ENCODE measurements at places on chromosomes 3 and 15. TPM values are rescaled to one million over a fixed set of nuclear protein-coding genes. Genes with fewer than 3 reads are reported as not detected.

P2RY1 gene
- 16.9 TPM for total RNA-seq

TUSC7 gene
- not detected for total RNA-seq

TRIM42 gene
- not detected for total RNA-seq

P3H2 gene
- total RNA-seq = 33.1 TPM

MAPK6 gene
- total RNA-seq = 48.3 TPM

DZIP1L gene
- total RNA-seq = 24.7 TPM

FBN1 gene
- 411 TPM for total RNA-seq

SOX2 gene
- total RNA-seq = 10.4 TPM

MRPL47 gene
- 29.6 TPM for total RNA-seq

CKMT1B gene
- total RNA-seq = 4.3 TPM

CCR1 gene
- total RNA-seq = 1.2 TPM

MUSTN1 gene
- total RNA-seq = 45.2 TPM

CHRNA3 gene
- total RNA-seq = 0.82 TPM

TRAIP gene
- 1.6 TPM for total RNA-seq

NLGN1 gene
- 12.6 TPM for total RNA-seq

CLRN1 gene
- 0.31 TPM for total RNA-seq

COLQ gene
- total RNA-seq = 12.1 TPM

TMEM108 gene
- total RNA-seq = 4.6 TPM

WNT5A gene
- 45.7 TPM for total RNA-seq

TYRO3 gene
- 12.9 TPM for total RNA-seq

RBSN gene
- 44.6 TPM for total RNA-seq

LRRC31 gene
- total RNA-seq = not detected

ADCY5 gene
- 11.1 TPM for total RNA-seq

LRRIQ4 gene
- not detected for total RNA-seq

KIAA1143 gene
- total RNA-seq = 31.8 TPM

TTLL13 gene
- total RNA-seq = not detected

SENP8 gene
- 4.7 TPM for total RNA-seq

GPR62 gene
- total RNA-seq = 0.41 TPM

EIF4E3 gene
- 15.3 TPM for total RNA-seq

ISLR gene
- 119 TPM for total RNA-seq

KY gene
- 222 TPM for total RNA-seq

CD200 gene
- total RNA-seq = 10.2 TPM

DAPK2 gene
- total RNA-seq = 14.6 TPM

SLITRK3 gene
- 0.51 TPM for total RNA-seq

NIPA2 gene
- total RNA-seq = 67.1 TPM

PLSCR5 gene
- total RNA-seq = not detected

LMCD1 gene
- total RNA-seq = 321 TPM

SLC28A2 gene
- 0.10 TPM for total RNA-seq

CHRD gene
- 33.5 TPM for total RNA-seq

GOLGA6L7 gene
- not detected for total RNA-seq

PAK6 gene
- 2.5 TPM for total RNA-seq

SERPINI2 gene
- total RNA-seq = 2.2 TPM

CLDN16 gene
- total RNA-seq = not detected

PCBP4 gene
- 58.0 TPM for total RNA-seq

CELSR3 gene
- total RNA-seq = 0.51 TPM

AHSG gene
- not detected for total RNA-seq

CLEC3B gene
- 57.1 TPM for total RNA-seq

EPHB1 gene
- 13.3 TPM for total RNA-seq

RGMA gene
- 36.2 TPM for total RNA-seq

QARS1 gene
- total RNA-seq = 301 TPM
